ENCODE measurements at places on chromosomes 1 and 21. TPM values are rescaled to one million over a fixed set of nuclear protein-coding genes. Genes with fewer than 3 reads are reported as not detected.

Gene APOBEC4
- not detected for total RNA-seq

Gene UBR4
- 86.1 TPM for total RNA-seq

Gene SPATA45
- not detected for total RNA-seq

Gene PROK1
- not detected for total RNA-seq

Gene SH2D1B
- not detected for total RNA-seq

Gene NBL1
- 135 TPM for total RNA-seq

Gene UTP11
- total RNA-seq: 43.5 TPM

Gene LCE1C
- not detected for total RNA-seq

Gene RGS16
- 1.3 TPM for total RNA-seq

Gene FCMR
- total RNA-seq: 0.33 TPM

Gene KCNT2
- under 0.01 TPM for total RNA-seq

Gene MARK1
- total RNA-seq: 4.1 TPM

Gene ODF2L
- 44.0 TPM for total RNA-seq

Gene NFIA
- total RNA-seq: 16.6 TPM

Gene TOR1AIP2
- 79.8 TPM for total RNA-seq

Gene FAM72C
- total RNA-seq: 0.34 TPM

Gene RGSL1
- not detected for total RNA-seq

Gene PADI3
- total RNA-seq: not detected

Gene LCE1F
- total RNA-seq: not detected

Gene GPR25
- total RNA-seq: not detected

Gene OR2T1
- not detected for total RNA-seq

Gene TRIM58
- total RNA-seq: 0.33 TPM

Gene SETDB1
- total RNA-seq: 30.1 TPM

Gene TPTE
- total RNA-seq: not detected

Gene PRDX6
- 109 TPM for total RNA-seq

Gene ORC1
- 1.5 TPM for total RNA-seq

Gene SLC30A2
- total RNA-seq: not detected

Gene KAZN
- total RNA-seq: 0.69 TPM
